ENCODE measurements at places on chromosomes 16 and 17.

DNA sequence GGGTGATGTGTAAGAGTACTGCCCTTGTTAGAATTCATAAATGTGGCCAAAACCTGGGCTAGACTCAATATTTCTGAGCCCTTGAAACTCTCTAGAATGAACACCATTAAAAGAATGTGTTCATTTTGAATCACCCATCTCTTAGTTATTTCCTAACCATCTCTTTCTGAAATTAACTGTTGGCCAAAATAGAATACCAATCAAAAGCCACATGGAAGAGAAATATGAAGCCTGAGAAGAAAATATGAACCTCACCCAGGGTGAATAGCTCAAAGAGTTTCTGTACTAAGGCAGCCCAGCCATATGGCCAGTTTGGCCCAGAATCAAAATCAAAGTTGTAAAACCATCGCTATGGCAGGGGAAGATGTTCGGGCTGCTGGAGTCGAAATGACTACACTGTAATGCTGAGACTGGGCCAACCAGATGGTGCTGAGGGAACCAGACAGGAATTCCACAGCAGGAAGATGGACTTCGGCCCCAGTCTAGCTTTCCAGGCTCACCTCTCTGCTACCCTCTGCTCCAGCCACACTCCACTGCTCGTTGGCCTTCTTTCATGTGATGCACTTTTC, 154.3 kb upstream of the ZFHX3 start:
- no peak for DNase-seq

- no peak for DNase-seq
Measured at GRCh38 chr16:12903407-12904328, 2.3 kb downstream of the SHISA9 start.

GRCh38 chr17:46984892-46985291, 5.8 kb upstream of the RPRML start:
- no peak for DNase-seq

- no peak for DNase-seq
Measured at GRCh38 chr16:13718748-13719147, 201.2 kb upstream of the ERCC4 start.

- no peak for DNase-seq
Measured at GRCh38 chr16:2465653-2466415, 5.3 kb upstream of the NTN3 start.

DNA sequence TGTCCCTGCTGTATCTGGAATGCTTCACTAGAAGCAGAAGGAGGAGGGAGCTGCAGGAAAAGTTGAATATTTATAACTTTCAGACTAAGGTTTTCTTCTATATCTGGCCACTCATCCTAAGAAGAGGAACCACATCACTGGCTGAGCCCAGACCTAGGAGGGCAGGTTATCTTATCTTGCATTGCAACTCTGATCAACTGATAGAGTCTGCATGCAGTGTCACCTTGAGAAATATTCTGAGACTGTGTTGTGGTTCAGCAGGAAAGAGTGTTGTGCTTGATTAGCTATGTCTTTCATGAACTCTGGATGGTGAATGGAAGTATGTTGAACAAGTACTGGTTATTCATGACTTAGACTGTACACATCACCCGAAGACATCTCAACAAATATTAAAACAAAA, 460.0 kb downstream of the TOX3 start:
- no peak for DNase-seq

GRCh38 chr17:606508-607250, 108.0 kb downstream of the VPS53 start:
- DNase-seq: no peak

DNA sequence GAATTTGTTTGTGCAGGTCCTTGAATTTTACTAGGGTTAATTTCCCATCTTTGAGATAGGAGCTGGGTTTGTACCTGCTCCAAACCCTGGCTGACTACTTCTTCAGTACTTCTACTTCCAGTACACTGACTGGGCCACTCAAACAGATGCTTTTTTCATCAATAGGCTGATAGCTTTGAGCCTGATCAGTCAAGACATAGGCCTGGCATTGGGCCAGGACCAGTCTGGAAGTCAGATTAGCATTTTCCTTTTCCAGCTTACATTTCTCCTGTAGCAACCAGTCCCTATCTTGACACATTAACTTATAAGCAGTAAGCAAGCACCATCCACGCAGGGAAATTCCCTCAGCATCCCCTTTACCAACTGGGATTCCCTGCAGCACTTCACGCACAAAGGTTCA, 7.5 kb upstream of the TMEM101 start:
- no peak for DNase-seq

GRCh38 chr16:67243481-67243880, 3.8 kb downstream of the FHOD1 start:
- no peak for DNase-seq

GRCh38 chr17:7266784-7267183, 4.5 kb upstream of the CLDN7 start:
- no peak for DNase-seq

GRCh38 chr16:58717994-58718393, 16.1 kb downstream of the GOT2 start:
- no peak for DNase-seq

GRCh38 chr16:84194470-84195200, 3.7 kb downstream of the ADAD2 start:
- no peak for DNase-seq

DNA sequence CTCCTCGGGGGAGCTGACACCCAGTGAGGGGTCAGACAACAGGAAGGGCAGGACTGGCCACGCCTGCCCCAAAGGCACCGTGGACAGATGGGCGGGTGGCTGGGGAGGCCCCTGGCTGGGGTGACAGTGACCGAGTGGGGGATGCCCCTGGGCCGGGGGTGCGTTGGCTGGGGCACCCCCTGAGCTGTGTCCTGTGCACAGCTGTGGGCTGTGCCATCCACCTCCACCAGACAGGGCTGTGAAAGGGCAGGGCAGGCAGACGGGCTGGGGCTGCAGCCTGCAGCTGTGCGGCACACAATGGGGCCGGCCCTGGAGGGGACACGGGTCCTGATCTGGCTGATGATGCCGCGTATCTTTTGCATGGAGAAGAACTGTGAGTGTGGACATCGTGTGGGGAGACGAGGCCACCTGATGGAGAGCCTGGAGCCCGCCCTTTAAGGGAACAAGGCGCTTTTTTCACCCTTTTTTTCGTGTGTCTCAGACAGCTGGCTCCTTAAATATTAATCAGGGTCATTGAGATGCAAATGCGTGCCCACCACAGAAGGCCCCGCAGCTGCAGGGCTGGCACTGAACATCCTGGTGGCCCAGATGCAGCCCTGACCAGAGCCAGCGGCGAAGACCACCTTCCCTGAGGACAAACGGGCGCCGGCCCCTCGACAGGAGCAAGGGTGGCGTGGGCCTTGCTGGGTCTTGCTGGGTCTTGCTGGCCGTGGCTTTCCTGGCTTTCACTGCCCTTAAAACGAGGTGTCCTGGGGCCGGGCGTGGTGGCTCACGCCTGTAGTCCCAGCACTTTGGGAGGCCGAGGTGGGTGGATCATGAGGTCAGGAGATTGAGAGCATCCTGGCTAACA, 42.4 kb upstream of the GNG13 start:
- DNase-seq: no peak

- no peak for DNase-seq
Measured at GRCh38 chr16:31356566-31357323, 1.8 kb downstream of the ITGAX start.

GRCh38 chr17:1142561-1142971, 37.2 kb downstream of the ABR start:
- no peak for DNase-seq

GRCh38 chr17:14050616-14051015, 18.7 kb upstream of the COX10 start:
- DNase-seq: no peak

DNA sequence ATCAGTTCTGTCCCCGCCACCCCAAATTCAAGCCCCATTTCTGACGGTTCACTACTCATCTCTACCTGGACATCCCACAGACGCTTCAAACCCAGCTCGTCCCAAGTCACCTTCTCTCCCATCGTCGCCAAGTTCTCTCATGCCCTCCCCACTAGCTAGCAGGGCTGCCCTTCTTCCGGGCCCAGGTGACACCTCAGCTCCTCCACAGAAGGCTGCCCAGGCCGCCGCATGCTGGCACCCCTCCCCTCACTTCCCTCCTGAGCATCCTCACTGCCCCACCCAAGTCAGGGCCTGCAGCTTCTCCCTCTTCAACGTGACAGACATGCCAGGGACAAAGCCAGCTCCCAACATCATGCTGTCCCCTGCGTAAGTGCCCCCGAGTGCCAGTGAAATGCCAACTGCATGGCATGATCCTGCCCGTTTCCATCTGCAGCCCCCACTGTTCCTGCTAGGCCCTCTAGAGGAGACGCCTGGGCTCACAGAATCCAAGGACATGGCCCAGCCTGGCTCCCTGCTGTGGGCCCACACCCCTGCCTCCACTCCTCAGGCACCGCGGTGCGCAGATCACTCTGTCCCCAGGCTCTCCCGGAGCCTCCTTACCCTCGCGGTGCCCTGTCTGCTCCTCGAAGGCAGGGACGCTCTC, 5.9 kb downstream of the CYB561 start:
- no peak for DNase-seq

DNA sequence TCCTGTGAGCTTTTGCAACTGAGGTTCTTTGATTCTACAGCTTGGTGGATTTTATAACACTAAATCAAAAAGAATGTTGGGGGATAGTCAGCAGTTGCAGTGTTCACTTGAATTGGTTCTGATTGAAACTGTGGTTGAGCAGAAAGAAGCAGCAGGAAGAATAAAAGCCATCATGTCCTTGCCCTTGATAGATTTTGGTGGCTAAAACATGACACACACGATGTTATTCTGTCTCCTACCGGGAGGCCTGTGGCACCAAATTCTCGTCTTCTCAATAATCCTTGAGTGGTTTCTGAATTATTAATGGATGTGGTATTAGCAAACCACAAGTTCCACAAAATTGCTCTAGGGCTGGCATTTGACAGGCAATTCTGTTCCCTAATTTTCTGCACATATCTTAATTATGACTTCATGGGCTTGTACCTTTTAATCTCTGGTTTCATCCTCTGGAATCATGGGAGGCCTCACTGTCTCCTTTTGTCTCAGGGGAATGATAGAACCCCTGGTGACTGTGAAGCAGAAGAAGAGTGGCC, 338.2 kb downstream of the SNX29 start:
- no peak for DNase-seq

DNA sequence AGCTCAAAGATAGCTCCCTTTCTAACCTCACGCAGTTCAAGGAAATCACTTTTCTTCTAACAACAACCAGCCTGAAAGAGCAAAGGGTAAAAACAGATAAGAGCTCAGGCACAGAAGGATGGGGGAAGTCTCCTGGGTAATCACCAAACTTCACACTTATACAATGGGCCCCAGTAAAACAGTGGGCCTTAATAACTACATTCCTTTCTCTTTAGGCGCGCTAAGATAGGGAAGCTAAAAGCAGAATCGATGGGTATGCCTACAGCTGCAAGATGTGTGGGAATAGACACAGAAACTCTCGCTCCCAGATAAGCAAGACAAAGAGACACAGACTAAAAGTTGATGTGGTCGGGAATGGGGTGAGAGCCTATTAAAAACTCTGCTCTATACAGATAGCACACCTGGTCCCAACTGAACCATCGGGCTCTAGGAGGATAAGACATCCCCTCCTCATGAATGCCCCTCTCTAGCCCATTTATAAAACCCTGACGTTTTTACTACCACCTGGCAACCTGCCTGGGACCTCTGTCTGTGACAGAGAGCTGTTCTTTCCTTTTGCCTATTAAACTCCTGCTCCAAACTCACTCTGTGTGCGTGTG, 826 bp downstream of the LYZL6 start:
- peak; percentile 36 for DNase-seq

- no peak for DNase-seq
Measured at GRCh38 chr17:71632328-71632727, 488.5 kb upstream of the SOX9 start.

DNA sequence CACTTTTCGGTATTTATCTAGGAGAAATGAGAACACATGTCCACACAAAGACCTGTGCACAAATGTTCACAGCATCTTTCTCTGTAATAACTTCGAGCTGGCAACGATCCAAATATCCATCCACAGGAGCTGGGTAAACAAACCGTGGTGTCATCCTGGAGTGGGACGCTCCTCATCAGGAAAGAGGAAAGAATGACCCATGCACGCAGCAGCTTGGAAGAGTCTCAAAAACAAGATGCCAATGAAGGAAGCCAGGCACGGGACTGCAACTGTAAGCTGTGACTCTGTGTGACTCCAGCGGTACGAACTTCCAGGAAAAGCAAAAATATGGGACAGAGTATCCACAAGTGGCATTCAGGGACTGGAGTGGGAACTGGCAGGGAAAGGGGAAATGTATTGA, 36.7 kb upstream of the CIBAR2 start:
- no peak for DNase-seq

GRCh38 chr16:19884611-19885450, at the start of gene GPRC5B:
TSS of gene GPRC5B (minus strand) at chr16:19884848. CDS start at chr16:19872845, 12,003 bp downstream.
- no peak for DNase-seq

- DNase-seq: no peak
Measured at GRCh38 chr17:13297183-13297582, 279.4 kb upstream of the ELAC2 start.

DNA sequence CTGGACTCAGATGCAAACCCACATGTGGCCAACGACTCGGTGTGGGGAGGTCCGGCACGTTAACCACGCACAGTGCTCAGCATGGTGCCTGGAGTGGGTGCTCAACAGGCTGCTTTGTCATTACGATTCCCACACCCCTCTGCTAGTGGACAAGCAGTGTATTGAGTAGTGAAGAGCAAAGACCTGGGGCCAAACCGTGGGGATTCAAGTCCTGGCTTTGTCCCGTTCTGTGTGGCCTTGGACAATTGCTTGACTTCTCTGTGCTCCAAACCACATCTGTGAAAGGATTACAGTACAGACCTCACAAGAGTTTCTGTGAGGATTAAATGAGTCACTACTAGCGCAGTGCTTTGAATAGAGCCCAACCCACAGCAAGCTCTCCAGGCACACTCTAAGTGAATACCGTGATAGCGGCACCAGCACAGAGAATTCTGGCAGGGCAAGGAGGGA, 33.8 kb downstream of the TRPV2 start:
- DNase-seq: no peak

- DNase-seq: no peak
Measured at GRCh38 chr16:84184775-84185174, 2.1 kb downstream of the TAF1C start.

- DNase-seq: no peak
Measured at GRCh38 chr17:29020576-29020975, 14.7 kb upstream of the SEZ6 start.

DNA sequence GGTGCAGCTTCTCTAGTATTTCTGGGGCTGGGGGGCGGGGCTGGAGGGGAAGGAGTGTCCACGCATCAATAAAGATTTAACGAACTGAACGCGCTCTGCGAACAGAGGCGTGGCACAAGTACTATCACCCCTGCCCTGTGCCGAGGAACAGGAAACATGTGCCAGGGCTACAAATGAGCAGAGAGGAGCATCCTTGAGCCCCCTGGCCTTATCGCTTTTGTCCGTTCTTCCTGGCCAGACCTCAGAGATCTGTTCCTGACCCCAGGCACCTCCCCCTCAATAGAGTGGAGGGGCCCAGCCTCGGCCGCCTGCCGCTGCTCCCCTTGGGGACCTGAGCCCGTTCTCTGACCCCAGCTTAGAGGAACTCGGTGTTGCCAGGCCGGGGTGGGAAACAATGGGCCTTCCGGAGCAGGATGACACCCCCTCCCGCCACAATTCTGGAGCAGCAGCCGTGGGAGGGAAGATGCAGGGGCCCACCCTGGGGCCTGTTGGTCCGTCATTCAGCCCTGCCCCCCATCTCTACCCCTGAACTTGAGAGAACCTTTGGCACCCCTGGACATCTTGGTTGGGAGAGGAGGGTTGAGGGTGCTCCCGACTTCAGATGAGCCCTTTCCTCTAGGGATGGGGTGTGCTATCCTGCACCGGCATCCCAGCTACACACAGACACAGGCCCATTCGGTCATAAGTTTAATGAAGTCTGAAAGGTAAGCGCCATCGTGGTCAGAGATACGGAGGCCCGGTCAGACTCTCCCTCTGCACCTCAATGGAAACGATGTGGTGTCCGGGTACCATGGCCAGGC, 1.1 kb downstream of the NAA38 start:
- DNase-seq: peak; percentile 89

Data from CMK (cell line).